Subcutaneous preadipocyte (primary cell): ENCODE measurements at places on chromosomes 13 and 19. TPM values are rescaled to one million over a fixed set of nuclear protein-coding genes. Genes with fewer than 3 reads are reported as not detected.

The PLIN4 gene
- total RNA-seq, result 2.6 and 4.7 TPM in 2 replicates

The PGLYRP2 gene
- not detected in 2 replicates for total RNA-seq

The KLF2 gene
- 0.37 and 0.78 TPM in 2 replicates for total RNA-seq

The SYNGR4 gene
- not detected in 2 replicates for total RNA-seq

The YJEFN3 gene
- total RNA-seq, result under 0.01 and 0.20 TPM in 2 replicates

The PRODH2 gene
- total RNA-seq, result not detected in 2 replicates

The LIM2 gene
- not detected in 2 replicates for total RNA-seq

The KIR2DL4 gene
- total RNA-seq, result not detected in 2 replicates

The ISOC2 gene
- 83.0 and 83.9 TPM in 2 replicates for total RNA-seq

The NLRP5 gene
- not detected in 2 replicates for total RNA-seq

The RPS28 gene
- 122 and 242 TPM in 2 replicates for total RNA-seq

The MEDAG gene
- total RNA-seq, result 22.1 and 55.1 TPM in 2 replicates

The RDH8 gene
- 0.39 TPM in 1 of 2 replicates, not detected in the other for total RNA-seq

The JSRP1 gene
- total RNA-seq, result not detected in 2 replicates

The ANKLE1 gene
- 0.37 and 0.39 TPM in 2 replicates for total RNA-seq

The IL17D gene
- total RNA-seq, result 0.98 and 1.5 TPM in 2 replicates

The RFPL4A gene
- not detected in 2 replicates for total RNA-seq

The KIR2DL1 gene
- not detected in 2 replicates for total RNA-seq

The TLE2 gene
- 0.39 and 1.5 TPM in 2 replicates for total RNA-seq

The PVR gene
- 23.5 and 44.6 TPM in 2 replicates for total RNA-seq

The BICRA gene
- total RNA-seq, result 2.9 and 3.1 TPM in 2 replicates

The ZNF221 gene
- total RNA-seq, result 6.1 and 7.3 TPM in 2 replicates

The TMPRSS9 gene
- total RNA-seq, result under 0.01 TPM in 1 of 2 replicates, not detected in the other

The ZNF253 gene
- total RNA-seq, result 3.3 and 4.7 TPM in 2 replicates

The OR7C1 gene
- total RNA-seq, result not detected in 2 replicates

The NOTCH3 gene
- 25.0 and 62.4 TPM in 2 replicates for total RNA-seq

The TSEN34 gene
- 60.8 and 64.7 TPM in 2 replicates for total RNA-seq

The MAG gene
- total RNA-seq, result 0.59 TPM in 1 of 2 replicates, not detected in the other

The C13orf42 gene
- not detected in 2 replicates for total RNA-seq

The CEACAM1 gene
- not detected in 2 replicates for total RNA-seq

The ZNF296 gene
- 0.20 TPM in 1 of 2 replicates, not detected in the other for total RNA-seq

The CGB7 gene
- total RNA-seq, result 0.20 TPM in 1 of 2 replicates, not detected in the other

The NBEA gene
- 1.1 and 2.7 TPM in 2 replicates for total RNA-seq

The DDX49 gene
- total RNA-seq, result 56.3 and 63.6 TPM in 2 replicates

The ZNF284 gene
- 2.2 TPM in 2 replicates for total RNA-seq

The CNN1 gene
- total RNA-seq, result 0.39 and 0.73 TPM in 2 replicates

The ZNF177 gene
- 0.73 and 0.78 TPM in 2 replicates for total RNA-seq

The AP2S1 gene
- 121 and 144 TPM in 2 replicates for total RNA-seq

The FREM2 gene
- total RNA-seq, result not detected in 2 replicates

The DIRAS1 gene
- 0.78 and 3.7 TPM in 2 replicates for total RNA-seq

The IZUMO4 gene
- 2.2 and 2.5 TPM in 2 replicates for total RNA-seq

The CEACAM18 gene
- not detected in 2 replicates for total RNA-seq

The CRX gene
- total RNA-seq, result not detected in 2 replicates

The TNPO2 gene
- 43.0 and 54.0 TPM in 2 replicates for total RNA-seq

The TTC9B gene
- not detected in 2 replicates for total RNA-seq
